ENCODE measurements at places on chromosomes 7 and 10.

- H3K36me3 ChIP-seq: no peaks in the 10 kb centered on the region
- DNase-seq: no peak
- H3K4me1 ChIP-seq: no peaks in the 10 kb centered on the region
- no peak overlapping the region for H3K27ac ChIP-seq
Observed at GRCh38 chr10:112280205-112280921, 2.8 kb upstream of the TECTB start.

GRCh38 chr7:71616217-71616616, 484.3 kb downstream of the GALNT17 start:
- DNase-seq: no peak
- no peaks in the 10 kb centered on the region for H3K27me3 ChIP-seq
- no peak overlapping the region for H3K27ac ChIP-seq
- no peaks in the 10 kb centered on the region for H3K36me3 ChIP-seq

- H3K4me1 ChIP-seq: peaks cover 22% of the 10 kb centered on the region
- peaks cover 29% of the 10 kb centered on the region for H3K36me3 ChIP-seq
- no peaks in the 10 kb centered on the region for H3K27me3 ChIP-seq
- H3K4me3 ChIP-seq: no peak overlapping the region
- DNase-seq: no peak
- H3K27ac ChIP-seq: no peak overlapping the region
Observed at GRCh38 chr10:62093863-62094291, 174.8 kb downstream of the RTKN2 start.

DNA sequence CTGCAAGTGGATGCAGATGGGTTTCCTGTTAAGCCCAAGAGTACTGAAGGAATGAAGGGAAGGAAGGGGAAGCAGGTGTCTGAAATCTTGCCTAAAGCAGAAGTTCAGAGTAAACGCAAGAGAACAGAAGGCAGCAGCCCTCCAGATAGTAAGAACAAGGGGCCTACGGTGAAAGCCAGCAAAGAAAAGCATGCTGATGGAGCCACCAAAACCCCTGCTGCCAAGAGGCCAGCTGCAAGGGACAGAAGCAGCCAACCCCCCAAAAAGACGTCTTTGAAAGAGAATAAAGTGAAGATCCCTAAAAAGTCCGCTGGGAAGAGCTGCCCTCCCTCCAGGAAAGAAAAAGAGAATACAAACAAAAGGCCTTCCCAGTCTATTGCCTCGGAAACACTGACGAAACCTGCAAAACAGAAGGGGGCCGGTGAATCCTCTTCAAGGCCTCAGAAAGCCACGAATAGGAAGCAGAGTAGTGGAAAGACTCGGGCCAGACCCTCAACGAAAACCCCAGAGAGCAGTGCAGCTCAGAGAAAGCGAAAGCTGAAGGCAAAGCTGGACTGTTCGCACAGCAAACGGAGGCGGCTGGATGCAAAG, 152.5 kb downstream of the LCOR start:
- no peak overlapping the region for H3K4me3 ChIP-seq
- peaks cover 6% of the 10 kb centered on the region for H3K36me3 ChIP-seq

DNA sequence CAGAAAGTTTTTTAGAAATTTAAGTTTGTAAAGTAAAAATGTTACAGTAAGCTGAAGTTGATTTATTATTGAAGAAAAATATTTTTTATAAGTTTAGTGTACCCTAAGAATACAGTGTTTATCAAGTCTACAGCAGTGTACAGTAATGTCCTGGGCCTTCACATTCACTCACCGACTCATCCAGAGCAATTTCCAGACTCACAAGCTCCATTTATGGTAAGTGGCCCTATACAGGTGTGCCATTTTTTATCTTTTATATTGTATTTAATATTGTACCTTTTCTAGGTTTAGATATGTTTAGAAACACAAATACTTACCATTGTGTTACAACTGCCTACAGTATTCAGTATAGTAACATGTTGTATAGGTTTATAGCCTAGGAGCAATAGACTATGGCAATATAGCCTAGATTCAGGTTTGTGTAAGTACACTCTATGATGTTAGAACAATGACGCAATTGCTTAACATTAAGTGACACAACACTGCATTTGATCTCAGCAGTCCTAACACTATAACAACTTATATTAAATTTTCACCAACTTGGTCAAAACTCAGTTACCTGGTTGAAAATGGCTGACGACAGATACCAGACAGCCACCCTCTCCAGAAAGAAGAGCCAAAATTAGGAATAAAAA, 45.7 kb downstream of the HIBADH start:
- no peaks in the 10 kb centered on the region for H3K27me3 ChIP-seq
- no peak for DNase-seq
- no peaks in the 10 kb centered on the region for H3K36me3 ChIP-seq
- H3K27ac ChIP-seq: no peak overlapping the region

- H3K36me3 ChIP-seq: no peaks in the 10 kb centered on the region
- no peak for DNase-seq
- no peak overlapping the region for H3K4me3 ChIP-seq
- H3K27me3 ChIP-seq: no peaks in the 10 kb centered on the region
- no peak overlapping the region for H3K27ac ChIP-seq
- H3K4me1 ChIP-seq: no peaks in the 10 kb centered on the region
Observed at GRCh38 chr10:53864846-53865245, 936.2 kb downstream of the PCDH15 start.

GRCh38 chr10:123848564-123849457, 42.8 kb downstream of the CPXM2 start:
- no peaks in the 10 kb centered on the region for H3K27me3 ChIP-seq
- no peak for DNase-seq
- H3K27ac ChIP-seq: no peak overlapping the region
- H3K36me3 ChIP-seq: no peaks in the 10 kb centered on the region

DNA sequence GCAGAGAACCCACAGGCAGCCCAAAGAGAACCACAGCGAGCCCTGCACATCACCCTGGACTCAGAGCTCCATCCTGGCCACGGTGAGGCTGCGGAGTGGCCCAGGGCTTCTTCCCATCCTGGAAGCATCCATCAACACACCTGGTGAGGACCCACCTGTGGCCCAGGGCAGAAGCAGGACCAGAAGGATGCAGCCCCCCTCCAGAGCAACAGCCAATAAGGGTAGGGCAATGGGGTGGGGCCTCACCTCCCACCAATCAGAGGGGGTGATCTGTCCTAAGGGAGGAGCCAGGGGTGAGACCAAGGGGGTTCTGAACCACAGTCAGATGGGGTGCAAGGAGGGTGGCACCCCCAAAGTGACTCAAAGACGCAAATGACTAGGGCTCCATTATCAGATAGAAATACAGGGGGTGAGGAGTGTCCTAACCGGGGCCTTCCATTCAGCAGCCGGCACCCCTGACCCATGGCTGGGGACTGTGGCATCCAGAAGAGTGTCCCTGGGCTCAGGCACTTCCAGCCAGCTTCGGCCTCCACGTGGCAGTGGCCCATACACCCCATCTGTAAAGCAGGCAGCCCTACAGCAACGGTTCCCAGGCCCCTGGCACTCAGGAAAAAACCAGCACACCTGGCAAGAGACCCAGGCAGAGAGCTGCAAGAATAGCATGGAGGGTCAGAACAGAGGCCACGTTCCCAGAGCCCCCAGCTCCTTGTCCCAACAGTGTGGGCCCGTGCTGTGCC, 36.9 kb downstream of the STK32C start:
- H3K4me1 ChIP-seq: peaks cover 13% of the 10 kb centered on the region
- H3K27ac ChIP-seq: no peak overlapping the region
- no peaks in the 10 kb centered on the region for H3K36me3 ChIP-seq
- H3K27me3 ChIP-seq: no peaks in the 10 kb centered on the region

DNA sequence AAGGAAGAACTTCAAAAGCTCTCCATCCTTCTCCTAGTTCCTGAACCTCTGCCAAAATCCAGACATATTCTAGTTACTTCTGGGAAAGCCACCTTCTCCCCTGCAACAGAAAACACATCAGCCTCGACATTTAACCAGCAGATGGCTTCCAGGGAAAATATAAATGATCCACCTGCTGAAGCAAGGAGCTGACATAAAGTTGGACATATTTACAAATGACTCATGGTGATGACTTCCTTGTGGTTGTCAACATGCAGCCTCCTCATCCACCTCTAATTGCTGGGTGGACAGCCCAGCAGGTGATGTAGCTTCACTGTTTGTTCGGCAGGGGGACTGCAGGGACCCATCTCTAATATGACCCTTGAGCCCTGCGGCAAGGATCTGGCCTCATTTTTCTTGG, 266.0 kb downstream of the C7orf25 start:
- no peak for DNase-seq
- H3K36me3 ChIP-seq: no peaks in the 10 kb centered on the region
- H3K27ac ChIP-seq: no peak overlapping the region
- no peaks in the 10 kb centered on the region for H3K27me3 ChIP-seq
- no peaks in the 10 kb centered on the region for H3K4me1 ChIP-seq
- H3K4me3 ChIP-seq: no peak overlapping the region

DNA sequence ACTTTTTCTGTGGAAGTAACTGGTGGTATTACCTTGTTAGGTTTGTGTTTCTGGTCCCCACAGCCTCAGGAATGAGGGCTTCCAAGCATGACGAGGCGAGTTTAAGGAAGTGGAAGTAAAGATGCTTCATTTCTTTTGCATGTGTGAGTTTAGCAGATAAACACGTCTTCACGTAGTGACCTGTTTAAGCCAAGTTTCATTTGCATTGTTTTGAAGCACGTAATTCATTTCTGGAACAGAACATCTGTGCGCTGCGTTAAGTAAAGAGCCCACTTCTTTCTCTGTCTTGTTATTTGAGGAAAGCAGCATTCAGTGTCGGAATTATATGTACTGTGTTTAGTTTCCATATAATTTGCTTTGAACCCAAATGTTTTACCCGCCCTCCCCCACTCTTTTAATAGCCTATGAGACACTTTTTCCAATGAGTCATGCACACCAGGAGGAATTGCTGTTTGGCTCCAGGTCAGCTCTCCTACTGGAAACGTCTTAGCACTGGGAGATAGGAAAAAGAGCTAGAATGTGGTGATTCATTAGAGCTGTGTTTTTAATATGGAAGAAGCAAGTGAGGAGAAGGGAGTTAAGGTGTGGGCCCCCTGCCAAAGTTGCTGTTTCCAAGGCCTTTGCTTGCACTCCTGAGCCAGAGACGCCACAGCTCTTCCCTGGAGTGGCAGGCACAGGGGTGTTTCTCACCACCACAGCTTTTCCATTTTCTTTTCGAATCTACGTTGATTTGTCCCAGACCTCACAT, 36.7 kb downstream of the BTBD16 start:
- H3K36me3 ChIP-seq: no peaks in the 10 kb centered on the region
- no peaks in the 10 kb centered on the region for H3K27me3 ChIP-seq
- peak overlapping the region; percentile 1 for H3K4me3 ChIP-seq
- peaks cover 43% of the 10 kb centered on the region for H3K4me1 ChIP-seq
- no peak for DNase-seq

- no peak overlapping the region for H3K27ac ChIP-seq
- no peaks in the 10 kb centered on the region for H3K36me3 ChIP-seq
Observed at GRCh38 chr7:149633976-149634945, 136.7 kb upstream of the ZNF746 start.

DNA sequence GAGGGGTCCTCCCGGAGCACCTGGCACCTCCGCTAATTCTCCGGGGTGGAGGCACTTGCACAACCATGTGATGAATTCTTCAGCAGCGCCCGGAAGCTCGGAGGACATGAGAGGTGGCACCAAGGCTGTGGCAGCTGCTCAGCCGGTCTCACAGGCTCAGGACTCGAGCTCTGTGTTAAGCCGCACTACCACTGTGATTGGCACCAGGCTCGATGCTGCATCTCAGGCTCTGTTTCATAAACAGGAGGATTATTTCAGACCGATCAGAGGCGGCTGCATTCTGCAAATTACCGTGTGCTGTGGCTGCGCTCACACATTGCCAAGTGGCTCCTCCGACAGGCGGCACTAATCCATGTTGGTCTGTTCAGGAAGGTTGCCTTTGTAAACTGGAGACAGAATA, 495.2 kb downstream of the DNAJB6 start:
- no peaks in the 10 kb centered on the region for H3K4me1 ChIP-seq
- no peaks in the 10 kb centered on the region for H3K27me3 ChIP-seq
- H3K4me3 ChIP-seq: no peak overlapping the region
- H3K36me3 ChIP-seq: no peaks in the 10 kb centered on the region

DNA sequence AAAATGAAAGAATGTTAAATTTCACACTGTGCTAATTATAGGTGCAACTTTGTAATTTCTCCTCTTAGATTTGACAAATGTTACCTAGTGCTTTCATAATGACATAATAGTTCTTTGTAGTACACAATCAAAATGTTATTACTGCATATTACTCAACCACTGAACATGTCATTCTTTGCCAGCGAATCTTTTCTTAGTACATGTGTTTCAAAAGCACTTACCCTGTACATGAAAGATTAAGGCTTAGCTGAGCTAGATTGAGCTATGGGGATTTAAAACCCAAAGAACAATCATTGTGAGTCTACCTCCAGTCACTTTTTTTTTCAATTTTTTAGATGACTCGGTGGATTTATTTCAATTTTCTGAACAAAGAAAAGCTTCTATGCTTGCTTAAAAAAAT, 123.5 kb upstream of the FERD3L start:
- no peaks in the 10 kb centered on the region for H3K36me3 ChIP-seq
- DNase-seq: no peak
- no peak overlapping the region for H3K4me3 ChIP-seq

DNA sequence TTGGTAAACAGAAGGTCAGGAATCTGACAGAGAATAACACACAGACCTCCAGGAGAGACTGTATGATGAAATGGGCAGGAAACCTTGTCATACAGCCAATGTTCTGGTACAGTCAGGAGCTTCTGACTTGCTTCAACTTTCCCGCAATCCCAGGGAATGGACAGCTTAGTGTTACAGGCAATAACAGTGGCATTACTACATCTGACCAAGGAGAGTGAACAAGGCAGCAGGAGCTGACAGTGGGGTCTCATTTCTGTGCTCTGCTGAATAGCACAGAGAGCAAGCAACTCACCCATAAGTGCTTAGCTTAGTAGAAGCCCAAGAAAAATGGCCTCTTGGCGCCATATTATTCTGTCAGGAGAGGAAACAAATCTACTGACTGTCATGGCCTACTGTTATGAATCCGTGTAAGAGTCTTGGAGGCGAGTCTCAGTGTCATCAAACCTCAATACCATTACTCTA, 186.2 kb upstream of the MTPN start:
- H3K27me3 ChIP-seq: no peaks in the 10 kb centered on the region
- no peaks in the 10 kb centered on the region for H3K36me3 ChIP-seq
- no peaks in the 10 kb centered on the region for H3K4me1 ChIP-seq
- H3K4me3 ChIP-seq: no peak overlapping the region

DNA sequence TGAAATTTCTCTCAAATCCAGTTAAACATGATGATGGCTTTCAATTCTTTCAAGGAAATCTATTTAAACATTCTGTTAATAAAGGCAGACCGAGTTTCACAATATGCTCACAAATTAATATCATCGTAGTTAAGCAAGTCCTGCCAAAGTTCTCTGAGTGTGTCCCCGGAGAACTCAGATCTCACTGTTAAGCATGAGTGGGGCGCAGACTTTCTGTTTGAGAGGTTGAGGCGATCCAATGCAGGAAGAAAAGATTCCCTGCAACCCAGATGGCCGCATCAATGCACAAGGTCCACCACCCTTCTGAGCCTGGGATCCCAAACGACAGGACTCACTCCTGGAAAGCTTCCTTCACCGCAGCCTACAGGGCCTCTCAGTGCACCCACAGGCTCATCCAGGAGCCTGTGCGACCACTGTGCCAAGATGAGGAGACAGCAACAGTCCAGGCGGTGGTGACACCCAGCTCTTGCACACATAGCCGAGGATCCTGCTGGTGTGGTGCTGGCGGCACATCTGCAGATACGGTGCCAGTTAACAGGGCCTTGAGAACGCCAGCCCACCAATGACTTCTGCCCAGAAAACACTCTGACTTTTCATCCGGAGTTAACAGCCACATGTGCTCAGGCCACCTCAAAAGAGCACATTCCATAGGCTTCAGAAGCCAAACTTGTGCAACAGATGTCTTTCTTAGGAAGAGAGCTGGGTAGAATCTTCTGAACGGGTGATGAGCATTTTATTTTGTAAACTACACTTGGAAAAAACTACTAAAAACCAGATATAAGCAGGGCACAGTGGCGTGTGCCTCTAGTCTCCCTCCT, 102.1 kb downstream of the ZRANB1 start:
- peaks cover 77% of the 10 kb centered on the region for H3K4me1 ChIP-seq
- no peak for DNase-seq
- H3K4me3 ChIP-seq: no peak overlapping the region
- H3K27me3 ChIP-seq: no peaks in the 10 kb centered on the region
